ENCODE measurements at places on chromosomes 6 and 20.

- DNase-seq = no peak
Measured at GRCh38 chr20:3798908-3799248, 2.8 kb downstream of the CDC25B start.

DNA sequence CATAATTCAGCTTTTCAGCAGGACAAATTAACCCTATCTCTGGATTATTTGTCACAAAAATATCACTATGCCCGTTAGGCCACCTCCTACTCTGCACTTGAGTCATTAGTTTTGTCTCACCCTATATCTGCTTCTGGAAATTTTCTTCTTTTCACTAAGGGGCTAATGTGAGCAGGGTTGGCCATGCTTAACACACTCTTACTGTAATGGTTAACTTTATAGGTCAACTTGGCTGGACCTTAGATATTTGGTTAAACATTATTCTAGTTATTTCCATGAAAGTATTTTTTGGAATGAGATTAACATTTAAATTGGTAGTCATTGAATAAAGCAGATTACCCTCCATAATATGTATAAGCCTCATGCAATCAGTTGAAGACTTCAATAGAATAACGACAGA lies 394.6 kb upstream of the PTCHD4 start:
- DNase-seq = no peak

GRCh38 chr6:1701668-1702353 lies 92.1 kb downstream of the FOXC1 start:
- no peak for DNase-seq

- DNase-seq = no peak
Measured at GRCh38 chr6:127914240-127914639, 13.4 kb upstream of the THEMIS start.

DNA sequence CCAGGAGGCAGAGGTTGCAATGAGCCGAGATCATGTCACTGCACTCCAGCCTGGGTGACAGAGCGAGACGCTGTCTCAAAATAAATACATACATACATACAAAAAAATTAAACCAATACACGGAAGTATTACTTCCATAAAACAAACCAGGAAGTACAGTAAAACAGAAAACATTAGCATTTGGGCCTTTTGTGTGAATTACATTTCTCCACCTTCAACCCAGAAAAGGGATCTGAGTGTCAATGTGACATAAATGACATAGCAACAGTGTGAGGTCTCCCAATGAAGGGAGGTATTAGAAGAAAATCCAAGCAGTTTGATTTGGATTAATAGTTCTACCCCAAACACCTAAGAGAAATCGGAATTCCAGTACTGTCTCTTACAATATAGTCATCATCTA lies 10.1 kb downstream of the CSNK2A1 start:
- DNase-seq = no peak

- DNase-seq = no peak
Measured at GRCh38 chr6:89843070-89843469, 13.4 kb downstream of the CASP8AP2 start.

DNA sequence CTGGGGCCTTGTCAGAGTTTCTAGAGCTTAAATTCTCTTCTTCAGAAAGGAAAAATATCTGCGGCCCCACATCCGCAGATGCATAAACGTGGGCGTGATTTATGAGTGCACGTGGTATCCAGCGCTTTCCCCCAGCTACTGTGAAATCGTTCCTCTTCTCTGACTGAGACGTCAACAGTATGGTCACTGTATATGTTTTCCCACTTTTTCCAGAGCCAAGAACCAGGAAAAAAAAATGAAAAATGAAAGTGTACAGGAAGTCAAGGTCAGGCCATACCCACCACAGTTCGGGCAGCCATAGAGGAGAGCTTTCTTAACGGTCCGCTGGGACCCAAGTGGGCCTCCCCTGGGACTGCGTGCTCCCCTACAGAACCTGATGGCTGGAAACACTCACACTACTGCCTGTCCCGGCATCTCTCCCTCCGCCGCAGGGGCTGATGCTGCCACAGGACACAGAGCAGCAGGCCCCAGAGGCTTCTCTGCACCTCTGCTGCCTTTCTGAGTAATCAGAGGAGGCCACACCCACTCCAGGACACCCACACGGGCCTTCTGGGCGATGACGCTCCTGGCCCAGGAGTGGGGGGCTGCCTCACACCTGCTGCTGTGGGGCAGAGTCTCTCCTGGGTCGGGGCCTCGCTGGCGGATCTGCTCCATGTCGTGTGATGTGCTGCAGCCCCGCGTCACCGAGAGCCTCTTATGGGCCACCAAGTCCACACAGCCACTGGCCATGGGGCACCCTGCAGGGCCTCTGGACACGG lies 16.4 kb upstream of the STX16 start:
- peak; percentile 22 for DNase-seq

DNA sequence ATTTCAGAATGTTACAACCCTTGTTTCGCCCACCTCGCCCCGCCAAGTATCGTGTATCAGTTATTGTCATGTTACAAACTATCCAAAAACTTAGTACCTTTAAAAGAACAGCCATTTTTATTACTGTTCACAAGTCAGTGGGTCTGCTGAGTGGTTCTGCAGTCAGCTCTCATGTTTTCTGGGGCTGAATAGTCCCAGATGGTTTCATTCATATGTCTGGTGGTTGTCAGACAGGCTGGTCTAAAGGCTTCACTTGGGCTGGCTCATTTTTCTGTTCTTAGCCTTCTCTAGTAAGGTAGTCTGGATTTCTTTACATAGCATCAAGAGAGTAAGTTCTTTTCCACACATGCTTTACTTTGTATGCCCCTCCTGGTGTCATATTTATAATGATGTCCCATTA lies 8.6 kb downstream of the ZNF292 start:
- no peak for DNase-seq

DNA sequence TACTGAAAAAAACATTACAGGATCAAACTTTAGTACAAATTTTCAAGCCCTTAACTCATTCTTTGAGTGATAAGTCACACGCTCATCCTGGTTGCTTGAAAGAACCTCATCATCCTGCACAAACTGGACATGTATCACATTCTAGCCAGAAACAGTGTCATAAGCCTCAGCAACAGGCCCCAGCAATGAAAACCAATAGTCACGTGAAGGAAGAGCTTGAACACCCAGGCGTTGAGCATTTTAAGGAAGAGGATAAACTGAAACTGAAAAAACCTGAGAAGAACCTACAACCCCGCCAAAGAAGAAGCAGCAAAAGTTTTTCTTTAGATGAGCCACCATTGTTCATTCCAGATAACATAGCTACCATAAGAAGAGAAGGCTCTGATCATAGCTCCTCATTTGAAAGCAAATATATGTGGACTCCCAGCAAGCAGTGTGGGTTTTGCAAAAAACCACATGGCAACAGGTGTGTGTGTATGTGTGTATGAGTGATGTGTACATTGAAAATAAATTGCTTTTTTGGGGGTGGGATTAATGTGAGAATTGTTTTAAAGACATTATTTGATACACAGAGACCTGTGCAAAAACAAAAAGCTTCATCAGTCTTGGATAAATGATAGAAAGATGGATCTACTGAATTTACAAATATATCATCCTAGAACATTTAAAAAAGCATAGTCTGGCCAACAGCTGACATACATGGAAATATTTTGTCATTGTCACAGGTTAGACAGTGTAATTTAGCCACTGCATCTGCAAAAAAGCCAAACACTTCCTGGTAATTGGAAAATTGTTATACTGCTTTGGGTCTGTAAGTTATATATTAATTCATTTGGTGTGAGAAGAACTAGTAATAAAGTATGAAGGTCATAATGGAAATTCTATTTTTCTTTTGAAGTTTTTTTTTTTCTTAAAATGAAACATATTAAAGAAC lies 50.1 kb downstream of the PHF3 start:
- no peak for DNase-seq

GRCh38 chr6:119026822-119027221 lies 51.6 kb downstream of the FAM184A start:
- no peak for DNase-seq

- DNase-seq = no peak
Measured at GRCh38 chr6:74170118-74170517, 474.1 kb downstream of the CD109 start.

DNA sequence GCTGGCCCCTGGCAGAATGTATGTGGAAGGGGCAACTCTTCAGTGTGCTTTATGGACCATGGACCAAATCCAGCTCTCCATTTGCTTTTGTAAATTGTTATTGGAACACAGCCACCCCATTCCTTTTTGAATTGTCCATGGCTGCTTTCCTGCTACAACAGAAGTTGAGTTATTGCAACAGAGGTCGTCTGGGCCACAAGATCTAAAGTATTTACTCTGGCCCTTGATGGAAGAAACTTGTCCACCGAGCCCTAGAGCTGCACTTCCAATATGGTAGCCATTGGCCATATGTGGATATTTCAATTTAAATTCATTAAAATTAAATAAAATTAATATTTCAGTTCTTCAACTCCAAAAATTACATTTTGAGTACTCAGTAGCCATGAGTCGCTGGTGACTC lies 543.5 kb downstream of the PTPRT start:
- DNase-seq = no peak

GRCh38 chr20:43255877-43256276 lies 66.2 kb upstream of the PTPRT start:
- DNase-seq = no peak

DNA sequence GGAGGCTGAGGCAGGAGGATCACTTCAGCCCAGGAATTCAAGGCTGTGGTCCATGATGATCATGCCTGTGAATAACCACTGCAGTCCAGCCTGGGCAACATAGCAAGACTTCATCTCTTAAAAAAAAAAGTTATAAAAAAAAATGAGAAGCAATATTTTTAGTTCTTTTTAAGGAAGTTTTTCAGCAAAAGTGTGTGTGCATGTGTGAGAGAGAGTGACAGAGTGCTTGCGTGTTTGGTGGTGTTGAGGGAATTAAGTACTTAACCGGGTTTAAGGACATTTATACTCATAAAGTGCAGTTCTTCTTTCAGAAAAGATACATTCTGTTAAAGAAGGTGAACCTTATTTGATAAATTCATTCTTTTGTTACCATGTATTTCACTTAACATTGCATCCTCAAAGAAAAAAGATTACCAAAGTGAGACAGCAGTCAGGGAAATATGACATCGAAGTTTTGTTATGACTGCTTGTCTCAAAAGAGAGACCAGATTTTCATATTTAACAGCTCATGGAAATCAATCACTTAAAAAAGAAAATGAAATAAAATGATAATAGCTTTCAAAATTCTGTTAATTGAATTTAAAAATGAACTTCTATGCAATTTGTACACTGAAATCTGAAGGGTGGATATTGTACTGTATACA lies 254.7 kb downstream of the ARHGAP18 start:
- DNase-seq = no peak

- no peak for DNase-seq
Measured at GRCh38 chr6:105561486-105561885, 158.6 kb upstream of the PREP start.

- DNase-seq = no peak
Measured at GRCh38 chr6:135228486-135228885, 47.4 kb downstream of the MYB start.

- DNase-seq = no peak
Measured at GRCh38 chr6:7131390-7131789, 23.6 kb downstream of the RREB1 start.

DNA sequence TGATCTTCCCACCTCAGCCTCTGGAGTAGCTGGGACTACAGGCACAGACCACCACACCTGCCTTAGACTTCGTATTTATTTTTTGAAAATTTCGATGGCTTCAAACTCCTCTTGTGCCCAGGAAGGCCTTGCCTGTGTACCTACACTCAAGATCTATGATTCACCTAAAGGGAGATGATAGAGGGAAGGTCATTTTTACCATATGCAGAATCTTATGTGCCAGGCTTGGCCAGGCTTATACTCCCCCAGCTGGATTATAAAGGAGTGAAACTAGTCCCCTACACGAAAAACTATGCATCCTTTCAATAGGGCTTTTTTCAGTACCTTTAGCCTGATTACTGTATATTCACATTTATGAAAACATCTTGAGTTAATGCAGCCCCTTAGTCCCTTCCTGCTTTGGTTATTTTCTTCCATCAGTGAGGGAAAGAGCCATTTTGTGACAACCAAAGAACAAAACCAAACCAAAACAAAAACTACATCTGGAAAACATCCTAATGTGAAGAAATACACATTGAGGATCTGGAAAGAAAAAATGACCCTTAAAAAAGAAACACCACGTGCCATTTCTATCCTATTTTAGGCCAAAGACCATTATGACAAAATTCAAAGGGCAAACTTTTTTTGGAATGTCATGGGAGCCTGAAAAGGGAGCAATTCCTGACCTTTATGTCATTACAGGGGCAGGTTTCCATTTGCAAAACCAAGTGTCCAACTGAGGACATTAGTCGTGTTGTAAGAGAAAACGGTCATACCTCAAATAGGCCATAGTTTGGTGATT lies 34.7 kb downstream of the RIPOR2 start:
- no peak for DNase-seq

GRCh38 chr20:57995381-57995977 lies 233.0 kb downstream of the ANKRD60 start:
- DNase-seq = no peak

- no peak for DNase-seq
Measured at GRCh38 chr20:50317116-50317515, 126.5 kb downstream of the CEBPB start.

DNA sequence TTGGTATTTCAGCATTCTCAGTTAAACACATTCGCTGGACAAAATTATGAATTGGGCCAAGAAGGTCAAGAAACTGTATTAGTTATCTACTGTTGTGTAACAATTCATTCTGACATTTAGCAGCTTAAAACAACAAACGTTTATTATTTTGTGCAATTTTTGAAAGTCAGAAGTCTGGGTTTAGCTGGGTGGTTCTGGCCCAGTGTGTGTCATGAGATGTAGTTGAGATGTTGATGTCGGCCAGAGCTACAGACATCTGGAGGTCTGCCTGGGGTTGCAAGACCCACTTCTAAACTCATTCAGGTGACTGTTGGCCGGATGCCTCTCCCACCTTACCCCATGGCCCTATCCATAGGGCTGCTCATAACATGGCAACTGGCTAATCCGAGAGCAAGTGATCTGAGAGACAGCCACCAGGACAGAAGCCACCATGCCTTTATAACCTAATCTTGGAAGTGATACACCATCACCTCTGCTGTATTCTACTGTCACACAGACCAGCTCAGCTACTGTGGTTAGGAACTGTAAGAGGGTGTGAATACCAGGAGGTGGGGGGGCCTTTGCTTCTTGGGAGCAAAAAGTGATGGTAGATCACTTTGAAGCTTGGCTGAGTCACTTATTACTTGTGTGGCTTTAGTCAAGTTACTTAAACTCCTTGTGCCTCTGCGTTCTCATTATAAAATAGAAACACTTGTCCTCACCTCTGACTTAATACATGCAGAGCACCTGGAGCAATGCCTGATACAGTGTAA lies 217.0 kb upstream of the MYLIP start:
- no peak for DNase-seq

- no peak for DNase-seq
Measured at GRCh38 chr20:8361006-8361652, 229.1 kb downstream of the PLCB1 start.

GRCh38 chr6:135086414-135086764 lies 31.8 kb upstream of the HBS1L start:
- no peak for DNase-seq

GRCh38 chr6:131948692-131949619 lies 2.2 kb downstream of the CCN2 start:
- DNase-seq = no peak

Data from stimulated activated CD4-positive, alpha-beta T cell treated with anti-CD3 and anti-CD28 coated beads, Interleukin-1b, Interleukin-23, amount 100 ng/mL, for 4 hours (primary cell).